ENCODE measurements at places on chromosomes 3 and 15. TPM values are rescaled to one million over a fixed set of nuclear protein-coding genes. Genes with fewer than 3 reads are reported as not detected.

The SLC28A1 gene
- under 0.01 TPM for total RNA-seq

The MCCC1 gene
- total RNA-seq = 27.4 TPM

The DAZL gene
- total RNA-seq = not detected

The SLC12A8 gene
- 12.4 TPM for total RNA-seq

The CHST13 gene
- not detected for total RNA-seq

The TMEM40 gene
- not detected for total RNA-seq

The SHF gene
- 3.1 TPM for total RNA-seq

The C3orf85 gene
- not detected for total RNA-seq

The FBXW12 gene
- total RNA-seq = 0.28 TPM

The GUCA1C gene
- total RNA-seq = not detected

The GABRR3 gene
- total RNA-seq = not detected

The CAMK2N2 gene
- not detected for total RNA-seq

The GP5 gene
- total RNA-seq = 1.1 TPM

The ZNF80 gene
- not detected for total RNA-seq

The CCR8 gene
- not detected for total RNA-seq

The CPNE4 gene
- not detected for total RNA-seq

The PRRT3 gene
- total RNA-seq = 1.2 TPM

The FBXL22 gene
- total RNA-seq = 0.58 TPM

The LEKR1 gene
- 0.38 TPM for total RNA-seq

The SPATA12 gene
- total RNA-seq = not detected

The ATP13A5 gene
- total RNA-seq = not detected

The TRIM71 gene
- total RNA-seq = not detected

The TRPM1 gene
- total RNA-seq = not detected

The PKM gene
- total RNA-seq = 2,242 TPM

The OR5K2 gene
- not detected for total RNA-seq

The FSTL1 gene
- total RNA-seq = 2,112 TPM

Data from regular cardiac myocyte (primary cell).